ENCODE measurements at places on chromosomes 4 and X. TPM values are rescaled to one million over a fixed set of nuclear protein-coding genes. Genes with fewer than 3 reads are reported as not detected.

- no peak for DNase-seq
Measured at GRCh38 chr4:21757248-21757647, 191.3 kb downstream of the KCNIP4 start.

DNA sequence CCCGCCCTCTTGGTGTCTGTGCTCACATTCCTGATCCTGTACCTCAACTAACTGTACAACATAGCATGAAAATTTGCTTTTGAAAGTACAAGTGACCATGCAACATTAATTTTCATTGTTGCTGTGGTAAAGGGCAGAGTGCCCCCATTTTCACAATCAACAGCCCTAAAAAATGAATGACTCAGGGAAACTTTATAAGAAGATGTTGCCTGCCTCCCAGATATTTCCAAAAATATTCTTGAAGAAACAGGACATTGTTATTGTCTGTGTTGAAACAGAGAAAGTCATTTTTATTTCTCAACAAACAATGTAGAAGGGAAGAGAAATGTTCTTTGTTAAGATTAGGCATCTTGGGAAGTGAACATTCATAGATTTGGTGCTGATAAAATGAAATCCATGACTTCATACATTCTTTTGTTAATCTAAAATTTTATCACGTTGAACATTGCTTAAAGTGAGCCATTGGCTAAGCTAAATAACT lies 113.9 kb upstream of the ANXA3 start:
- no peak for DNase-seq

GRCh38 chr4:139514382-139515059 lies 41.5 kb downstream of the SETD7 start:
- DNase-seq: no peak

DNA sequence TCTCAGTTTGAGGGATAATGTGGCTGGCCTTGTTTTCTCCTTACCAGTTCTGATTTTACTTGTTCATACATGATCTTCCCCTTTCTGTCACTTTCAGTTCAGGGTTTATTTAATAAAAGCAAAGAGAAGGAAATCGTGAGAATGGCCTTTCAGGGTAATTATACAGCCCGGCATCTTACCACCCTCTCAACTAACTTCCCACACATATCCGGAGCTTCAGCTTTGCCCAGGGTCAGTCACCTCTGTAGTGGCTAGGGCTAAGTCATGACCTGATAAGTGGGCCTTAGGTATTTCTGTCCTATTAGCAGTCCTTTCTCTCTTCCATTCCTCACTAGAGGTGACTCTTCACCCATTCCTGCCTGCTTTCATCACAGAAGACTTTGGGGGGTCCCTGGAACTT lies 15.8 kb downstream of the TRPC5 start:
- no peak for DNase-seq

DNA sequence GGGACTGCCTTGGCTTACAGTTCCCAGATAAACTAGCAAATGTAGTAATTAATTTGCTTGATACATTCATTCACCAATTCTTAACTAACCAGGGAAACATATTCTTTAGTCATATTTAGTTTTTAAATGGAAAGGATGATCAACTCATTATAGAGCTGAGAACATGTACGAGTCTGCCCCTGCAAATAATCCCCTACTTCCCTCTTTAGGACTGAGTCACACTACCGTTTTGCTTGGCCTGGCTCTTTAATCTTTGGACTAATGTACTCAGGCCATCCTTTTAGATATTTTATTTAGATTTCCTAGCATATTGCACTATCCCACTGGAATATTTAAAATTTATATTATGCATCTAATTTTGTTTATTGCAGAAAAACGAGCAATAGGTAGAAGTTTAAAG lies 105.5 kb upstream of the LCORL start:
- no peak for DNase-seq

DNA sequence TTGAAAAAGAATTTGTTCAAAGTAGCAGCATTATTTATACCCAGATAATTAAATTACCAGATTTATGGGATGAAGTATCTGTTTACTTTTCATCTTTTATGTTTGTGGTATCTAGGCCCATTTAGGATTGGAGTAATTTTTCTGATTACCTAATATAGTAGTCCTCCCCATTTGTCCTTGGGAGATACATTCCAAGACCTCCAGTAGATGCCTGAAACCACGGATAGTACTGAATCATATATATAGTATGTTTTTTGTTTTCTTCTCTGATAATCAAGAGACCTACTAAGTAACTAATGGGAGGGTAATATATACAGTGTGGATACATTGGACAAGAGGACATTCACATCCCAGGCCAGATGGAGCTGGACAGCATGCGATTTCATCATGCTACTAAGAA lies 30.7 kb upstream of the PTPN13 start:
- DNase-seq: no peak

GRCh38 chr4:113785781-113786180 lies 24.2 kb upstream of the CAMK2D start:
- no peak for DNase-seq

GRCh38 chrX:1265086-1265485 lies 3.5 kb upstream of the CSF2RA start:
- DNase-seq: peak; percentile 20

GRCh38 chr4:148214529-148215166 lies 227.6 kb downstream of the NR3C2 start:
- peak; percentile 80 for DNase-seq

- no peak for DNase-seq
Measured at GRCh38 chrX:68424719-68425118, 8.6 kb downstream of the OPHN1 start.

- no peak for DNase-seq
Measured at GRCh38 chrX:45353456-45353855, 152.8 kb upstream of the DIPK2B start.

DNA sequence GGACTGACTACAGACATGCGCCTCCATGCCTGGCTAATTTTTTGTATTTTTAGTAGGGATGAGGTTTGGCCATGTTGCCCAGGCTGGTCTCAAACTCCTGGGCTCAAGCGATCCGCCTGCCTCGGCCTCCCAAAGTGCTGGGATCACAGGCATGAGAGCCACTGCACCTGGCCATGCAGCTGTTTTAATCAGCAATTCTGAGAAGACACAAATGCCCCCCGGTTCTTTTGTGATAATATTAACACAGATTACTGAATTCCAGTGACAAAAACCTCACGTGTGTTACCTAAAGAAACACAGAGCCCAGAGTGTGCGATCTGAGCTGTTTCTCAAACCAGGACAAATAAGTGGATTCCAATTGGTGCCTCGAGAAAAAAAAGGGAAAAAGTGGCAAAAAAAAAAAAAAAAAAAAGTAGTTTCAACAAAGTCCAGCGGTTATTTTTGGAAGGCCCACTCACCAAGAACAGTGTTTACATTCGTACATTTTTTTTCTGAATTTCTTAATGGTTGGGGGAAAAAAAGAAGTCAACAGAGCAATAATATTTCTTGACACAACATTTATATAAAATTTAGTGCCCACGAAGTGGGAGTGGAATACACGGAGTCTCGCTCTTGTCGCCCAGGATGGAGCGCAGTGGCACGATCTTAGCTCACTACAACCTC lies 17.2 kb downstream of the DHRSX start:
- DNase-seq: peak; percentile 50

DNA sequence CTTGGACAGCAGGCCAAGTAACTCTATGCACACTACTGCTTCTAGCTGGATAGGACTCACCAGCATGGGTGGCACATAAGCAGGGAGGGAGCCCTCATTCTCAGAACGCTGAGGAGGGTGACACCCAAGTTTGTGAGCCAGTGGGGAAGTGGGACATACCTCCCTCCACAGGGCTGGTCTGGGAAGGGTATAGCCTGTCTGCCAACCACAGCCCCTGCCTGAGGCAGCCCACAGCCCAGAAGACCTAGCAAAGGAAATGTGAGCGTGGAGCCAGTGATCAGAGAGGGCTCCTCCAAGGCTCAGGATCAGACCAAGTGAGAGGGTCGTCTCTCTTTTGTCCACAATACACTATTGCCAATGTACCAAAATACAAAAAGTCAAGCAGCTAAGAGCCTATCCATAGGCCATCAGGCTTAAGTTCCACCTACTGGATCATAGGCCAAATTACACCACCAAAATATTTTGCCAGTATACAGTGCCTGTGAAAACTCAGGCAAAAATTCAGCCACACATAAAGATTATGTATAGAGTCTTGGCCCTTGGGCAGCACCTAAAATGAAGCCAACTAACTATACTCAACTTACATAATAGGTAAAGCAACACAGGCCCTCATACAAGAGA lies 1203.1 kb downstream of the PCDH18 start:
- DNase-seq: no peak

GRCh38 chr4:138110815-138111214 lies 131.3 kb downstream of the SLC7A11 start:
- DNase-seq: no peak

NPY1R gene
- 61.9 TPM for total RNA-seq

RPA4 gene
- 1.4 TPM for total RNA-seq

TRAM1L1 gene
- 2.5 TPM for total RNA-seq

AKAP14 gene
- not detected for total RNA-seq

TMEM255A gene
- total RNA-seq: 6.3 TPM

COL4A6 gene
- total RNA-seq: 2.3 TPM

NHS gene
- total RNA-seq: 12.2 TPM
